IMR-90 (cell line): ENCODE measurements at places on chromosomes 16 and 17. TPM values are rescaled to one million over a fixed set of nuclear protein-coding genes. Genes with fewer than 3 reads are reported as not detected.

LIG3 gene
- polyA plus RNA-seq, result 28.3 and 36.4 TPM in 2 replicates

TRIM47 gene
- 7.2 and 7.5 TPM in 2 replicates for polyA plus RNA-seq

KRTAP1-1 gene
- 1.2 and 1.5 TPM in 2 replicates for polyA plus RNA-seq

TRAF7 gene
- polyA plus RNA-seq, result 52.6 and 55.1 TPM in 2 replicates

ARL16 gene
- 77.9 and 83.1 TPM in 2 replicates for polyA plus RNA-seq

NDUFAF8 gene
- polyA plus RNA-seq, result 65.0 and 80.0 TPM in 2 replicates

GRCh38 chr17:74776990-74777389, 845 bp upstream of the NAT9 start:
- no peak for DNase-seq

DNA sequence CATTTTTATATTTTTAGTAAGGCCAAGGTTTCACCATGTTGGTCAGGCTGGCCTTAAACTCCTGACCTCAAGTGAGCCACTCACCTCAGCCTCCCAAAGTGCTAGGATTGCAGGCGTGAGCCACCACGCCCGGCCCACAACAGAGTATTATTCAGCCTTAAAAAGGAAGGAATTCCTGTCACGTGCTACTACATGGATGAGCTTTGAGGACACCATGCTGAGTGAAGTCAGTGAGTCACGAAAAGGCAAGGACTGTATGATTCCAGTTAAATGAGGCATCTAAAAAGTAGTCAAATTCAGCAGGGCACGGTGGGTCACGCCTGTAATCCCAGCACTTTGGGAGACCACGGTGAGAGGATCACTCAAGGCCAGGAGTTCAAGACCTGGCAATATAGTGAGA, 9.7 kb downstream of the CSF3 start:
- no peak for DNase-seq

DNA sequence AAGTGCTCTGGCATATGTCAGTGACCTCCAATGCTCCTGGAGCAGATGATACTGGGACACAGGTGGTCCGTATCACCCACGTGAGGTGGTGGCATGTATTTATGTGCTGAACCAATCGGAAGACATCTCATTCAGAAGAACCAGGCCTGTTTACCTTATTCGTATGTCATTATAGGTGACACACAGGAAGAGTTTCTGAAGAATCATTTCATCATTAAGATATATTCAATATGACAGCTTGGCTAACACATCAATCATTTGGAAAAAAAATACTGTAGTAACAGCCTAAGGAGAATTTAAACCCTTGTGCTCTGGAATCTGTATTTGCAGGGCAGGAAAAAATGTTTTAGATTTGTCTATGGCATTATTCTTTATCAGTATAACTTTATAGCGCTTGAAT, 44.6 kb downstream of the RBFOX1 start:
- no peak for DNase-seq

DNA sequence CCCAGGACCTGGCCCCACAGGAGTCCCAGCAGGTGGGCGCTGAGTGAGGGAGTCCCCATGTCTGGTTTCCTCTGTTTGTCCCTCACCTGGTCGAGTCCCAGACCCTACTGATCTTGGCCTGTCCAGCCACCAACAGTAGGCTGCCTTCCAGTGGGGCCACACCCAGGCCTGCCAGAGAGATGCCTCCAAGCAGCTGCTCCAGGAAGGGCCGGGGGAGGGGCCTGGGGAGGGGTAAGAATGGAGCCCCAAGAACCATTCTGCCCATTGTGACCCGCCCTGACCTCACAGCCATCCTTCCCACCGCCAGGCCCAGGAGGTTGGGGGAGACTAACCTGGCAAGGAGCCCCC, 736 bp downstream of the SPATA20 start:
- DNase-seq, result no peak

DNA sequence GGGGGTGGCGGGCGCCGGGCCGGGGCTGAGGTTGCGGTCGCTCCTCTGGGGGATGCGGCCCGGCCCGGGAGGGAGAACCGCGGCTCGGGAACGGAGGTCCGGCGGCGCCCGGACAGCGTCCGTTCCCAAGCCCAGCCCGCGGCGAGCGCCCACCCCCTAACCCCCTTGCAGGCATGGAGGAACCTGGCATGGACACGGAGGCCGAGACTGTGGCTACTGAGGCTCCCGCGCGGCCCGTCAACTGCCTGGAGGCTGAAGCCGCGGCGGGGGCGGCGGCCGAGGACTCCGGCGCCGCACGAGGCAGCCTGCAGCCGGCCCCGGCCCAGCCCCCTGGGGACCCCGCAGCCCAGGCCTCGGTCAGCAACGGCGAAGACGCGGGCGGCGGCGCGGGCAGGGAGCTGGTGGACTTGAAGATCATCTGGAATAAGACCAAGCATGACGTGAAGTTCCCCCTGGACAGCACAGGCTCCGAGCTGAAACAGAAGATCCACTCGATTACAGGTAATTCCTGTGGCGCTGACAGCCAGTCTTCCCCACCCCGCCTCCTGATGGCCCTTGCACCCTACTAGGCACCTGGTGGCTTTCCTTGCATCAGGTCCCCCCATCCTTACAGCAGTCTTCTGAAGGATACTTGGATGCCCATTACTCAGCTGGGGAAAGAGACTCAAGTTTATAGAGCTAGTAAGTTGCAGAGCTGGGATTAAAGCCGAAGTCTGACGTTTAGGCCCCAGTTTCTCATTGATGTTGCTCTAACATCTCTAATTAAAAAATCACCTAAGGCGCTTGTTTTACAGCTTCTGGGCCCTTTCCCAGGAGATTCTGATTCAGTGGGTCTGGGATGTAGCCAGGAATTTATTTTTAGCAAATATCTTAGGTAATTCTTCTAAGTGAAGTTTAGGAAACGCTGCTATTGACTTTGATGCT, 514 bp downstream of the UBFD1 start:
- peak; percentile 44 for DNase-seq

- DNase-seq, result no peak
These were observed at the start of gene RARA for GRCh38 chr17:40309031-40309948. Gene RARA, plus strand, starts transcription at chr17:40309180. Its CDS starts 22,039 bp downstream, at chr17:40331219.

- DNase-seq, result peak; percentile 53
These were observed 59.3 kb downstream of the RNF213 start for GRCh38 chr17:80319999-80320344.

- DNase-seq, result no peak
These were observed 42.4 kb upstream of the CRISPLD2 start for GRCh38 chr16:84777435-84777834.

DNA sequence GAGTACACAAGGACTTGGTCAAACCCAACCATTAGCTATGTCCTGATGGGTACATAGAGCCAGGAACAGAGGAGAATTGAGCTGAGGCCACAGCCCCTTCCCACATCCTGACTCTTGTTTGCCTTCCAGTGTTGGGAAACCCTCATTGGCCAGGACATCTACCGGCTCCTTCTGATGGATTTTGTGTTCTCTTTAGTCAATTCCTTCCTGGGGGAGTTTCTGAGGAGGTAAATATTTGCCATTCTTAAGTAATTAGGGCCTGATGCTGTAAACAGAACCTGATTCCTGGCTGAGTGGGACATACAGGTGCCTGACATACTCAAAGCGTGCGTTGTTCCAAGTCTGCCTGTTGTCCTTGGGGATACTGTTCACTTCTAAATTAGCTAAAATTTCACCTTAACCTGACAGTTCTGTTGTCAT, 42.6 kb downstream of the GDE1 start:
- DNase-seq, result no peak

- no peak for DNase-seq
These were observed 282.1 kb downstream of the HS3ST3B1 start for GRCh38 chr17:14582996-14583395.

GRCh38 chr17:51036084-51036483, 84.6 kb downstream of the SPAG9 start:
- no peak for DNase-seq
